ENCODE measurements at places on chromosomes 5 and 9. TPM values are rescaled to one million over a fixed set of nuclear protein-coding genes. Genes with fewer than 3 reads are reported as not detected.

Gene CCL19
- total RNA-seq, result not detected

Gene CYLC2
- not detected for total RNA-seq

Gene DRD1
- total RNA-seq, result 0.77 TPM

Gene PCDHGA12
- total RNA-seq, result 3.5 TPM

Gene CATSPER3
- 0.90 TPM for total RNA-seq

Gene DMRTA1
- 0.41 TPM for total RNA-seq

Gene EQTN
- total RNA-seq, result not detected

Gene DNAI1
- not detected for total RNA-seq

Gene MYMK
- not detected for total RNA-seq

Gene SLC6A19
- total RNA-seq, result not detected

Data from A673 (cell line).